ENCODE measurements at places on chromosomes 4 and X.
A peak's percentile ranks its signal among the peaks of the same experiment; 100 is the strongest.

DNA sequence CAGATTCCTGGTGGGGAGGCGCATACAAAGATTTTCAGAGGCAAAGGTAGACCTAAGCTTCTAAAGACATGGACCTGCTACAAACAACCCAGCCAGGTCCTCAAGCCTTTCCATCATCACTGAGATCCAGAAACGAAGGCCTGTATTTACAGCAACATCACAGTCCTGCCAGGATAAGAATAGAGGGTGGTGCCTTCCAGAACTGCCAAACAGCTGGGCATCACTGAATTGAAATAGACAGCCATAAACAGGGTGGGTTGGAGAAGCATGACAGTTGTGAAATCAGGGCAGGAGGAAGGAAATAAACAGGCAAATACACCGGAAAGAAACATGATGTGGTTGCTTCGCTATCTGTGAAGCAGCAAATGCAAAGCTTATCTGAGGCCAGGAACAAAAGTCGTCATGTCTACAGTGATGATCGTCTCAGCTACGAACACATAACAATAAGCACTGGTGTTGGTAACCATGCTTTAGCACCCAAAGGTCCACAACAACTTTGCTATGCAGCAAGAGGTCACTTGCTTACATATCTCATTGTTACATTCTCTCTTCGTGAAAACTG is 6.7 kb upstream of the TMEM154 start:
- DNase-seq, result no peak

GRCh38 chr4:167987285-167987684 is 105.1 kb upstream of the ANXA10 start:
- DNase-seq, result no peak

DNA sequence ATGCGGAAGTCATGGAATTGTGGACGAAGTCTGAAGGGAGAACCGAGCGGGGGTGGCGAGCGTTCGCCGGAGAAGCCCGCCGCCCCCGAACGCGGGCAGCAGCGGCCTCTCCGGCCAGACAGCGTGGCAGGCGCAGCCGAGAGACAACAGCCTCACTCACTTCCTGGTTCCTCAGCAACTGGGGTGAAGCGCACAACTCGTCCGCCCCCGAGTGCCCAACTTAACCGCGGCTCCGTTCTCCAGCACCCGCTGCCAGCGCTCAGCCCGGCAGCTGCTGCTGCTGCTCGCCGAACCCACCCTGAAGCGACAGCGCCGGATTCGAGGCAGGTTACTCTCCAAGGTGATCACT is 68.0 kb downstream of the NOCT start:
- peak; percentile 30 for DNase-seq

DNA sequence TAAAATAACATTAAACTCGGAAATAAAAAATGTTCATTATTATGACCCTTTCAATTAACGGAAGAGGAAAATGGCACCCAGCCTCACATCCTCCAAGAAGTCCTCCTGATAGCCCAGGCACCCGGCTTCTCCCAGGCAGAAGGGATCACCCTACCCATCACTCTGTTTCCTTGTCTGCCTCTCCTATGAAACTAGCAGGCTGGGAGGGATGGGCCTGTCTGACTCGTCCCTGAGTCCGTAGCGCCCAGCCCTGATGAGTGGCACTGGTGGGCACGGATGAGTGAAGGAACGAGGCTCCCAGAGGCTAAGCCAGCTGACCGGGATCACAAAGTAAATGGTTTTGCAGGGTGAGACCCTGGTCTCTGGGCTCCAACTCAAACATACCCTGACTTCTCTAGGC is 28.6 kb upstream of the KIAA0232 start:
- DNase-seq, result no peak

GRCh38 chr4:34293459-34293858 is 1950.9 kb downstream of the ARAP2 start:
- DNase-seq, result no peak

- DNase-seq, result no peak
Measured at GRCh38 chr4:38647101-38647819, 16.7 kb upstream of the KLF3 start.

DNA sequence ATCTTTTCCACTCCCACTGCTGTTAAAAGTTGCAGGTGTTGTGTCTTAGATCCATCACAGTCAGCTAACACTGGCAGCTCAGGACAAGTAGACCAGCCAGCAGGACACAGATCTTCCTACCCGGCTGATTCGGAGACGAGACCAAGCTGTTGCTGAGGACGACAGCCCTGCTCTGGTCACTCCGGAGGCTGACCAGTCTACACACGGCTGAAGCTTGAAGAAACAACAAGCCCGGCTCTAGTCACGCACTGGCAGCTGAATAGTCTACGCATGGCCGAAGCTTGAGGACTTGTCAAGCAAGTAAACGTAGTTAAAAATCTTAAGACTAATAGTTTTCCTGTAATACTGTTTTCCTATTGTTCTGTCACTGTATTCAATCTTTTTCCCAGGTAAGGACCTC is 1.8 kb downstream of the ACOX3 start:
- DNase-seq, result no peak

DNA sequence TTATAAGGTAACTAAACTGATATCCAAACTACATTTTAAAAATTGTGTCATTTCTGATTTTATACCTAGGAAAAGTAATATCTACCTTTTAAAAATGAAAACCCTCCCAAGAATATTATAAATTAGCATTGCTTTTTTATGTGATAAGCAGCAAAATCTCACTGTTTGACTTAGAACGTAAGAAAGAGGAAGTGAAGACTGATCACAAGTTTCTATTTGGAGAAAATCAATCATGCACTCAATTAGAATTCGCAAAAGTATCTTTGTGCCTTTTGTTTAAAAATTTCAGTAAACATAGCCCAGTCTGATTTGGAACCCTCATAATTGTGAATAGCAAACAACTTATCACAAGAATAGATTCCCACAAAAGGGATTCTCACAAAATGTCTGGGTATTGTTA is 142.7 kb downstream of the TENM3 start:
- DNase-seq, result no peak

DNA sequence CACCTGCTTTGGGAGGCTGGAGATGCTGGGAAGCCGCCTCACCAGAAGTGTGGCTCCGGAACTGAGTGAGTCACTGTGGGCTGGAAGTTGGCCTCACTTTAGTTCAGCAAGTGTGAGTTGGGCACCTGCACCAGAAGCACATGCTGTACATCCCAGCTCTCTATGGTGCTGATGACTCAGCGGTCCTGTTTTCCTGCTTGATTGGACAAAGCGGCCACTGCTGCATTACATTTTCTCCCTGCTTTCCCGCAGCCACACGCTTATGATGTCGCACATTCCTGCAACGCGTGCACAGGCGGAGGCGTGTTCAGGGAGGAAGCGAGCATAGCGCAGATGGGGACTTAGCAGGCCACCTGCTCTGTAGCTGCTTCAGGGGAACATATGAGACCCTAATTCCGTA is 26.7 kb upstream of the CLDN34 start:
- DNase-seq, result no peak

GRCh38 chr4:47579235-47579634 is 94.2 kb downstream of the ATP10D start:
- DNase-seq, result no peak

- no peak for DNase-seq
Measured at GRCh38 chr4:6926081-6926480, 16.5 kb downstream of the TBC1D14 start.

- DNase-seq, result no peak
Measured at GRCh38 chrX:124796989-124797388, 450.6 kb downstream of the SH2D1A start.

DNA sequence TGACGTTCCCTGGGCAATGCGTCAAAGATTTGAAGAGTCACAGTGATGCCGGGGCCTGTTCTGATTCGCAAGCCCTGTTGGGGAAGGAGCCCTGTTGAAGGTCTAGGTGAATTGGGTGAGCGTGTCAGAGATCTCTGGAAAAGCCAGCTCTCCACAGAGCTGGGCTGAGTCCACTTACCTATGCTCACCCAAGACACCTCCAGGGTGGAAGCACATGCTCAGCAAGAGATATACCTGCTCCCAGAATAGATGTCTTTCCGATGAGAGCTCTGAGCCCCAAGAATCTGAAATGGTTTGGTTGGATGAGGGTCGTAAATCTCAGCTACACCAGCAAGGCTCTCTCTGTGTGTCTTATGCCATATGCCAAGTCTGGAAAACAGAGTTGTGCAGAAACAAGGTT is 1.7 kb downstream of the GABRQ start:
- DNase-seq, result no peak

- DNase-seq, result no peak
Measured at GRCh38 chr4:86497980-86498862, 95.9 kb upstream of the PTPN13 start.

DNA sequence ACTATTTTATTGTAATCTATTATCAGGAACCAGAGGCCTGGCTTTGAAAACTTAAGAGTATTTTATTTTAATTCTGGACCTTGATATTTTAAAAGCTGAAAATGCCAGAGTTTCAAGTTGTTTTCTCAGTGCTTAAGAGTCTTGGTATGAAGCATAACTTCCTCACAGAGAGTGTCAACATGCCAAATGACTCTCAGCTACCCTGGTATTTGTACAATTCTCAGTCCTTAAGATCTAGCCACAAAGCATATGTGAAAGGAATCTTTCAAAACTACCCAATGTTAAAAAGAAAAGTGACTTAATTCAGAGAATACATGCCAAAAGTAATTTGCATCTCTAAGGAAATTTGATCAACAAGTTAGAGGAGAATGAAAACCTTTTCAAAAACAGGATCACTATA is 171.9 kb downstream of the DKK2 start:
- no peak for DNase-seq

GRCh38 chrX:148572337-148572736 is 71.9 kb downstream of the AFF2 start:
- DNase-seq, result no peak

- no peak for DNase-seq
Measured at GRCh38 chr4:183770906-183771305, 111.8 kb downstream of the TRAPPC11 start.

- DNase-seq, result no peak
Measured at GRCh38 chr4:108377021-108377420, 208.3 kb upstream of the LEF1 start.

DNA sequence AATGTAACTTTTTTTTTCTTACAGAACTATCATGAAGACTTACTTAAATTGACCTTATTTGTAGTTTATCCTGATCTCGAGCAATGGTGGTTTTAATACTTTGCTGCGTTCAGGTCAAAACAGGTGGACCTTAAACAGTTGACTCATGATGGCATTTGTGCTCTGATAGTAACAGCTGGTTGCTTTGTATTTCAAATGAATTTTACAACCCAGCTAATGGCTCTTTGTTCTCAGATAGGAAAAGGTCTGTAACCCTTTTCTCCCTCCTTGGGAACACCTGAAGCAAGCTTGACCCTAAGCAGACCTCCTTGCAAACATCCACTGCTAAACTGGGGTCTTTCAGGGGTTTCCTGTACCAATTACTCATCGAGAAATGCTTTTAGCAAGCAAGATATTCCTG is 79.2 kb downstream of the F11 start:
- no peak for DNase-seq

DNA sequence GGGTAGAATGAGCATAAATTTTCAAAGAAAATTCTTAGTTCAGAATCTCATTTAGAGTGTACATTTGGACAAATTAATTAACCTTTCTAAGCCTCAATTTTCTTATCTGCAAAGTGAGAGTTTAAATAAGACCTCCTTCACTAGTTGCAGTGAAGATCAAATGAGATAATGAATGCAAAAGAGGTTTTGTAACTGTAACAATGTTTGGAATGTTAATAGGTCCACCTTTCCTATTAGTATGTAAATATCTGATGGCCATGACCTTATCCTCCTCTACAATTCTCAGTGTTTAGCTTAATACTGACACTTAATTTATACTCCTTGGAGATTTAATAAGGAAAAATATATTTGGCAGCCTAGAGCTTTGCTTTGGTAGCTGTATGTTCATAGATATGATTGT is 138.8 kb downstream of the GABRG1 start:
- no peak for DNase-seq

DNA sequence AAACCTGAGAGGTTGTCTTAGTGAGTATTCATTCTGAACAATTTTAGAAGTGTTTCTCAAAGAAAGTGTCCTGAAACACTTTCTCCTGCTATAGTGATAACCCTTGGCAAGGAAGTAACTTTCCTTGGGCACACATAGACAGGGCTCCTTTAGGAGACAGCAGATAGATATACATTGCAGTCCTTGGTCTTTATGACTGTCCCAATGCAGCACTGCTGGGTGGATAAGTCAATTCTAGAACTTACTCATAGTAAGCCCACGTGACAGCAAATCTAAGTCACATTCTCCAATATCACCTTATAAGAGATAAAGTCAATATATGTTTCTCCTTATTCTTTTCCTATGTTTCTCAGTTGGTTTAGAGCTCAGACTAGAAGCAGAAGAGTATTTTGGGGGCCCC is 46.7 kb downstream of the GPRASP3 start:
- no peak for DNase-seq

DNA sequence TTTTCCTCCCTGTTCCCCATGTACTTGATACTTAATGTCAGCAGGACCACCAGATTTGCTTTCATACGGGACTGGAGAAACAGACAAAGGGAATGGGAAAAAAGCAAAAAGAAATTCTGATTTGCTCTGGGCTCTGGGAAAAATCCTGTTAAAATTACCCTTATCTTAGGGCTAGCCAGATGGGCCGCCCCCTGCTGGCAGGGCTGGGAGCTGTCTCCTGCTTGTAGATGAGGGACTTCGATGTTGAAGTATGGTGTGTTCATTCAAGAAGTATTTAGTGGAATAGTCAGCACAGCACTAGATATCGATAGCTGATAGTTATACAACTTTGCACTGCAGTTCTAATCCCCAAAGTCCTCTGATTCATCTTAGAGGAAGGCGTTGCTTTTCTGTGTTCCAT is 45.8 kb downstream of the BCORL1 start:
- DNase-seq, result peak; percentile 1

DNA sequence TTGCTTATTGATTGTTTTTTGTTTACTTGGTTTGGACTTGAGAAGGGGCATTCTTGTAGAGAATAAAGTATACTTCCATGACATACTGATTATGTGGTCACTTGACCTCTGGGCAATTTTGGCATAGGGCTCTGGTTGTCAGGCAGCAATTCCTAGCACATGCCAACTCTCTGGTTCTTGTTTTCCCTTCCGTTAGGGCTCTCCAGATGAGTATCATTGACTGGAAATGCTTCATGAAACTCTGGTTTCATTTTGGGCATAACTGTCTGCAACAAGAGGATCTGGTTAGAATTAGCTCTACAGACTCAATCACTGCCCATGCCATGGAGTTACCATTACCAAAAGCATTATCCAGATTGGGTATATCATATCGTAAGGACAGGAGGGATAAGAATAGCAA is 1057.9 kb downstream of the FAT4 start:
- DNase-seq, result no peak

- DNase-seq, result no peak
Measured at GRCh38 chr4:152951348-152951747, 15.2 kb downstream of the FHDC1 start.

DNA sequence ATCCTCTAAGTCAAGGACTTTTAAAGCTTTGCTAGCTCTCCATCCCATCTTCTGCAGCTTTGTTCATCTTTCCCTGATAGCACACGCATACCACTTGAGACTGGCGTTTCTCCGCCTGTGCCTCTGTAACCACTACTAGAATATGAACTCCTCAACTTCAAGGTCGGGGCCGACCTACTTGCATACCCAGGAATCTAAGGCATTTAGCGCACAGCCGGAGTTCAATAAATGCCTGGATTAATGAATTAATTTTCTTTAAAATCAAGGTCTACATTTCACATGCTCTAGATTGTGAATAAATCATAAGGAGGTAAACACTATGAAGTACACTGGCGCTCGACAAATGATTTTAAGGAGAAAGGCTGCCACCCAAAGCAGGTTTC is 89.3 kb downstream of the HNRNPD start:
- no peak for DNase-seq

- DNase-seq, result no peak
Measured at GRCh38 chr4:92265021-92265420, 38.7 kb upstream of the GRID2 start.

GRCh38 chrX:65750674-65751469 is 83.4 kb downstream of the MSN start:
- no peak for DNase-seq

GRCh38 chr4:13950491-13950890 is 323.0 kb upstream of the BOD1L1 start:
- DNase-seq, result no peak

Measured in stimulated activated CD8-positive, alpha-beta memory T cell treated with anti-CD3 and anti-CD28 coated beads, Interleukin-15, amount 100 ng/mL, for 4 hours (primary cell).